ENCODE measurements at places on chromosomes 12 and 14.

DNA sequence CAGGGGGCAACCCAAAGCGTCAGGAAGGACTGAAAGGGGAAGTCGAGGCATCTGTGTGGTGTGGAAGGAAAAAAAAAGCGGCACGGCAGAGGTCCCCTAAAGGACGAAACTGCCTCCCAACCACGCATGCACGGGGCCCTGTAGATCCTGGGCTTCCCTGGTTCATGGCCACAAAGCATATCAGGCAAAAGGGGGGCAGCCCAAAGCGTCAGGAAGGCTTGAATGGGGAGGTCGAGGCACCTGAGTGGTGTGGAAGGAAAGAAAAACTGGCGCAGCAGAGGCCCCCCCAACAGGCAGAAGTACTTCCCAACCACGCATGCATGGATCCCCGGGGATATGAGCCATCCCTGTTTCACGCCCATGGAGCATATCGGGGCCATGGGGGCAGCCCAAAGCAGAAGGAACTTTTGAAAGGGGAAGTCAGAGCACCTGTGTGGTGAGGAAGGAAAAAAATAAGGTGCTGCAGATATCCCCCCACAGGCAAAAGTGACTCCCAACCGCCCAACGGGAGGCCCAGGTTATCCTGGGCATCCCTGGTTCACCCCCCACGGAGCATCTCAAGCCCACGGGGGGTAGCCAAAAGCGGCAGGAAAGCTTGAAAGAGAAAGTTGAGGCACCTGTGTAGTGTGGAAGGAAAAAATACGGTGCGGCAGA is 581.2 kb downstream of the ALG10 start:
- no peak for DNase-seq

- DNase-seq, result no peak
These were observed 22.3 kb upstream of the BCDIN3D start for GRCh38 chr12:49865109-49865781.

GRCh38 chr12:120472521-120472920 is 3.0 kb upstream of the SRSF9 start:
- DNase-seq, result no peak

GRCh38 chr12:105099356-105099755 is 8.2 kb upstream of the WASHC4 start:
- DNase-seq, result peak; percentile 60

DNA sequence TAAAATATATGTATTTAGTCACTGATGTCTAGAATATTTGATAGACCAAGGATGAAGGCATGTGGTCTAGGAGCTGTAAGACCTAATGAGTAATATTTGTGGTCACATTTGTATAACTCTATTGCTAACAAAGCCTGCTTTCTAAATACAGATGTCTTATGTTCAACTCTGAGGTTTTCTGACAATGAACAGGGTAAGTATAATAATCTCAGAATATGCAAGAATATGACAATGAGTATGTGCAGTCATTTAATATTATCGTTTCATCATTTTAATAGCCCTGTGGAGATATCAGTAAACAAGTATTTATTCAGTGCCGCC is 389.6 kb downstream of the LRIG3 start:
- no peak for DNase-seq

- DNase-seq, result peak; percentile 85
These were observed 53.8 kb downstream of the VCPKMT start for GRCh38 chr14:50062438-50063085.

DNA sequence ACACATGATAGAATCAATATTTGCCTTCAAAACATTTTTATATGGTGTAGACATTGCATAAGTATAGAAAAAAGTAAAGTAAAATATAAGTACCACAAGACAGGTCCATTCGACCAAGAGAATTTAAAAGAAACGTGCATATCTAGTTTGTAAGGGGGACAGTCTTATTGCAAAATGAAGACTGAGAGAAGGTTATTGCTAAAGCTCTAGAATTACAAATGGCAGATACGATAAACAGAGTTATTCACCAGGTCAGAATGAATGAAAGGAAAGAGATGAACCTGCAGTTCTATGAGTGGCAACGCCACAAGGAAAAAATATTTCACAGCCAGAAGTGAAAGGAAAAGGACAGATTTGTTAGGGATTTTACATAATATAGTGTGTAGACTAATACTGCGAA is 224.8 kb downstream of the PTPRO start:
- no peak for DNase-seq

GRCh38 chr12:114245555-114245954 is 160.4 kb downstream of the TBX5 start:
- no peak for DNase-seq

- DNase-seq, result no peak
These were observed 26.8 kb upstream of the TOMM20L start for GRCh38 chr14:58368956-58369355.

- no peak for DNase-seq
These were observed 94.0 kb downstream of the NTF3 start for GRCh38 chr12:5525783-5526367.

DNA sequence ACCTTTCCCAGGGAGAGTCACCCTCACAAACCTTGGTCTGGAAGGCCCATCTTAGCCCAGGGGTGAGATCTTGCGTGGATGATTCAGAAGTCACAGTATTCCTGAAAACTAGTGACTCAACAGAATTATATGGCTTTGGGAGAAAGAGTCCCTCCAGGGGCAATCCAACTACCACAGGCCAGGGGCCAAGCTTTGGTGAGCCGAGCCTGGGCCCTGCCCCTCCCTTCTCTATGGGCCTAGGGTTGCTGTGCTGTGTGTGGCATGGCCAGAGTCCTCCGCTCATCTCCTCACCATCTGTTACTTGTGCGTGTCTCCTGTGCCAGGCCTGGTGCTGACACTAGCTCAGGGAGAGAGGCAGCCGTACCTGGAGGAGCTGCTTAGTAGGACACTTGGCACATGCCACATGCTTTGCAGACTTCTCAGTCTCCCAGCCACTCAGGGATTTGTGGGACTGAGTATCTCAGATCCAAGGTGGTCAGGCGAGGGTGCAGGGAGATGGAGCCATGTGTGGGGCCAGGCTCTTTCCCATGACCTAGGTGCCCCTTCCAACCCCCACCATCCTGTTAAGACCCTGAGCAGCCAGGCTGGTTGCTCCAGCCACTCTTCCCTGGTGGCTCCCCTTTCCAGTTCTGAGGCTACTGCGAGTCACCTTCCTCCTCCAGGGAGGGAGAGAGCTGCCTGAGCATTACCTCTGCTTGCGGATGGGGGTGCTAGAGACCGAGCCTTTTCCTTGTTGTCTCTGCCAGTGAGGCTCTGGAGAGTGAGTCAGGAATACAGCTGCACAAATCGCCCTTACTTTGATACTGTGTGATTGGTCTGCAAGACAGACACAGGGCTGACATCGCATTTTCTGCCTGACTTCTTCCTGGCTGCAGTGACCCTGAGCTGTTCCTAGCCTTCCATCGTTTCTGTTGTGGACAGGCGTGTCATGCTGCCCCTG is 94.1 kb downstream of the SLC25A47 start:
- no peak for DNase-seq

GRCh38 chr12:113899561-113900471 is 66.3 kb downstream of the RBM19 start:
- DNase-seq, result peak; percentile 25

DNA sequence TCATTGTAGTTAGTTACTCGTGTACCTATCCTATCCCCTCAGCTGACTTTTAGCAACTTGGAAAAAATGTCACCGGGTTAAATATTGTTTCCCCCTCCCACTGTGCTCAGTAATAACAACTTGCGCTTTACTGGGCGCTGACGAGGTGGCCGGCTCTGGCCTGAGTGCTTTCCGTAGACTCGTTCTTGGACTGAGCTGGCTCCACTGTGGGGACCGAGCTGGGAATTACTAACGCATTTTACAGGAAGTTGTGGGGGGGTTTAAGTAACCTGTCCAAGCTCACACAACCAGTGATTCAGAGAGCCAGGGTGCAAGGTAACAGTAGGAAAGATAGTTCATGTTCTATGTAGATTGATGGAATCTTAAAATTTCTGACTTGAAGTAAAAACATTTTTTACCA is 82.5 kb upstream of the KICS2 start:
- DNase-seq, result no peak

GRCh38 chr14:91164676-91165075 is 50.8 kb downstream of the DGLUCY start:
- no peak for DNase-seq

DNA sequence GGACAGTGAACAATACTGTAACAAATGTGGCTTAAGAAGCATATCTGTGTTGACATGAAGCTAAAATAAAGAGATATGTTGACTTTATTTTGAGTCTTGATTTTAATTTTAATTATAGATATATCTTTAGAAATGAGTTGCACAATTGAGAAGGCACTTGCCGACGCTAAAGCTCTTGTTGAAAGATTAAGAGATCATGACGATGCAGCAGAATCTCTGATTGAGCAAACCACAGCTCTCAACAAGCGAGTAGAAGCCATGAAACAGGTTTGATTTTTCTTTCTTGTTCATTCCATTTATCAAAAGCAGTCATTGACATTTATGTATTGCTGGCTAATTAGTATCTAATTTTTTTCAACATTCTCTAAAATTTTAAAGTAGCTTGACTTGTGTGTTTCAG is 15.8 kb downstream of the FGFR1OP2 start:
- DNase-seq, result peak; percentile 62

DNA sequence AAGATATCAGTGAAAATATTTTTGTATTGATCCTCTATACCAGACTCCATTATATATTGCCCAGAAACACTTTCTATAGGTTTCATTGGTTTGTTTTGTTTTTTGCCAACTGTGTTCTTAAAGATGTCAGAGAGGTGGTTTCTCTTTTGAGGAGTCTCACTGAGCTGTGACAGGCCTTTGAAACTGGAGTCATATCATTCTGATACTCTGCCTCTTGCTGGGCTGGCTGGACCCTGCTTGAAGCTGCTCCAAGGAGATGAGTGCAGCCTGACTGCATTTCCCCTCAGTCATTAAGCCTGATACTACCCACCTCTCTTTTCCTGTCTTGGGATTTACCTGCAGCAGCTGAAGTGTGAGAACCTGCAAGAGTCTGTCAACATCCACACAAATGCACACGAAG is 16.4 kb upstream of the TAS2R30 start:
- no peak for DNase-seq

- no peak for DNase-seq
These were observed 110.1 kb downstream of the SYNE2 start for GRCh38 chr14:63962906-63963305.

GRCh38 chr14:89108608-89109007 is 284.2 kb downstream of the TTC8 start:
- DNase-seq, result no peak

DNA sequence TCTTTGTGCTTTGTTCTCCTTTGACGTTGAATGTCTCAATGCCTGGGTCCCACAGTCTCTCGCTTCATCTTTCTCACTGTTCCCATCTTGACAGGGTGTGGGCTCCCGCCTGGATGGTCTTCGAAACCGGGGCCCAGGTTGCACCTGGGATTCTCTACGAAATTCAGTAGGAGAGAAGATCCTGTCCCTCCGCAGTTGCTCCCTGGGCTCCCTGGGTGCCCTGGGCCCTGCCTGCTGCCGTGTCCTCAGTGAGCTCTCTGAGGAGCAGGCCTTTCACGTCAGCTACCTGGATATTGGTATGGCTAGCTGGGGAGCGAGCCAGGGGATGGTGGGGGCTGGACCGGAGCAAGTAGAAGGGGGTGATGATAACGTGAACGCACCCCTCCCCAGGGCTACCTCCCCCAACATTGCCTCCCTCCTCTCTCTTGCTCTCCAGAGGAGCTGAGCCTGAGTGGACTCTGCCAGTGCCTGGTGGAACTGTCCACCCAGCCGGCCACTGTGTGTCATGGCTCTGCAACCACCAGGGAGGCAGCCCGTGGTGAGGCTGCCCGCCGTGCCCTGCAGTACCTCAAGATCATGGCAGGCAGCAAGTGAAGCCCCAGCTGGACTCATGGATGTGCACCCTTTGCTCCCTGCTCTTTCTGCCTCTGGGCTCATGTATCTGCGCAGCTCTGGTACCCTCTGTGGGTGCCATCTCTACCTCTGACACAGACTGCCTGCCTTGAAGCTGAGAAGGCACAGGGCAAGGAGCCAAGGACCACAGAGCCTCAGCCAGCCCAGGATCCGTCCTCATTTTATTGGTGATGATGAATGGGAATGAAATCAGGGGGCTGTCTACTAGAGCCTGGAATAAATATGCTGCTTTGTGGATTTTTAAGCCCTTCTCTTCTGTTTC is 1.5 kb downstream of the NPFF start:
- no peak for DNase-seq

GRCh38 chr12:40157336-40157735 is 51.5 kb upstream of the SLC2A13 start:
- no peak for DNase-seq

DNA sequence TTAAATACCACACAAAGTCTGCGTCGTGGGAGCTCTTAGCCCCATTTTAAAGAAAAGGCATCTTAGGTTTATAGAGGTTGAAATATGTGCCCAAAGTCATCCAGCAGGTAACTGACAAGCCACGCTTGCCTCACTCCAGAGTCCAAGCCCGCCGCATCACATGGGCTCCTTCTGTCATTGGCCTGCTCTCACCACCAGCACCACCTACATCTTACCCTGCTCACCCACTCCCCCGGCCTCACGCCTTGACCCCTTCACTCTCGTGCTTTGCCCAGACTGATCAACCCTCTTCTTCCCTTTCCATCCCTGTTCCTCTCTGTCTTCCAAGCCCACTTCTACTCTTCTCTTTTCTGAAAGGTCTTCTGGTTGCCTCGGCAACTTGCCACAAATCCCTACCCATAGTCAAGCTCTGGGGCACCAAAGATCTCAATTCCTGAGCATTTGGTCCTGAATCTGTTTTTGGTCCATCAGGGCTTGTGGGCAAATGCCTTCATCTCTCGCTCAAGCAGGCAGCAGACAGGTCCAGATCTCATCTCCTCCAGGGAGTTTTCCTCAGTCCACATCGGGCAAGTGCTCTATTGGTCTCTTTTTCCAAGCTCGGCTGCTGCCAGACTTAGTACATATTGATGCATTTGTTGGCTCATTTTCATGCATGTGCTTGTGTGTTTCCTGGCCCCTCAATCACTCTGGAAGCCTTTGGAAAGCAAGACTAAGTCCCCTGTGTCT is 3.5 kb upstream of the KRT1 start:
- DNase-seq, result no peak

GRCh38 chr12:26658991-26659390 is 174.0 kb downstream of the ITPR2 start:
- DNase-seq, result no peak

DNA sequence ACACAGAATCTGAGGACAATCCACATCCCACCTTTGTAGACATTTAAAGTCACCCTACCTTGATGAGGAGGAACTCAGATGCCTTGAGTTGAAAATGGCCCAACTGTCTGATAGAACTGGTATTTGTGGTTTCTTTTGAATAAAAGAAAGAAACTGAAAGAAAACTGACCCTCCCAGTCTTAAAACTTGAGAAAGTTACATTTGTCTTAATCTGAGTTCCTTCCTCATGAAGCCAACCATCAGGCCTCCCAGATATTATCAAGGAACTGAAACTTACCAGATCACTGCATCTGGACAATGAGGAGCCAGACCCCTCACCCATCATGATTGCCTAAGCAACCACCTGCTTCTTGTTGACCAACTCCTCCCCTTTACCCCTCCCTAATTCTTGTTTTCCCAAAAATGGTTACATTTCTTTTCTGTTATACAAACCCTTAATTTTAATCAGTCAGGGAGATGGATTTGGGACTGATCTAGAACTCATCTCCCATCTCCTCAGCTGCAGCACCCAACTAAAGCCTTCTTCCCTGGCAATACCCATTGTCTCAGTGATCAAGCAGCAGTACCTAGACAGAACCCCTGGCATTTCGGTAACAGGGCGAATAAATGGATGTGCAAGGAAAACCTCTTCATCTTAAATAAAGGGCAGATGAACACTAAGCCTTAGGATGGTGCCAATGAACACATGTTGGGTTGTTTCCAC is 72.0 kb upstream of the RESF1 start:
- no peak for DNase-seq
